Effector memory CD8-positive, alpha-beta T cell (primary cell): ENCODE measurements at places on chromosomes 5 and 9.

DNA sequence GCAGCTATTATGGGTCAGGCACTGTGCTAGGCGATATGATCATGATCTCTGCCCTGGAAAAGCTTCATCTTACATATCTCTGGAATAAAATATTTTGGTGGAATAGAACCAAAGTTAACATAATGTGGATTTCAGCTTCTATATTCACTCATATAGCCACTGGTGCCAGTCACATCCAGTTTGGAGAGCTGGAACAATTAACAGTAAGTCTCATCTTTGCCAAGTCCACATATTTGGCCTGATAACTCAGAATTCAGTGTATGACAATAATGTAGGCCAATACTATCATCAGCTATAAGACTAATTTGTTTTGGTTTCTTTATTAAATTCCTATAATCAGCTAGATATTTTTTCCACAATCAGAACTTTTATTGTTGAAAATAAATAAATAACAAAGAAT lies 5.9 kb upstream of the FAM13B start:
- H3K27ac ChIP-seq: no peak overlapping the region
- H3K27me3 ChIP-seq: no peaks in the 10 kb centered on the region
- peaks cover 5% of the 10 kb centered on the region for H3K4me1 ChIP-seq

DNA sequence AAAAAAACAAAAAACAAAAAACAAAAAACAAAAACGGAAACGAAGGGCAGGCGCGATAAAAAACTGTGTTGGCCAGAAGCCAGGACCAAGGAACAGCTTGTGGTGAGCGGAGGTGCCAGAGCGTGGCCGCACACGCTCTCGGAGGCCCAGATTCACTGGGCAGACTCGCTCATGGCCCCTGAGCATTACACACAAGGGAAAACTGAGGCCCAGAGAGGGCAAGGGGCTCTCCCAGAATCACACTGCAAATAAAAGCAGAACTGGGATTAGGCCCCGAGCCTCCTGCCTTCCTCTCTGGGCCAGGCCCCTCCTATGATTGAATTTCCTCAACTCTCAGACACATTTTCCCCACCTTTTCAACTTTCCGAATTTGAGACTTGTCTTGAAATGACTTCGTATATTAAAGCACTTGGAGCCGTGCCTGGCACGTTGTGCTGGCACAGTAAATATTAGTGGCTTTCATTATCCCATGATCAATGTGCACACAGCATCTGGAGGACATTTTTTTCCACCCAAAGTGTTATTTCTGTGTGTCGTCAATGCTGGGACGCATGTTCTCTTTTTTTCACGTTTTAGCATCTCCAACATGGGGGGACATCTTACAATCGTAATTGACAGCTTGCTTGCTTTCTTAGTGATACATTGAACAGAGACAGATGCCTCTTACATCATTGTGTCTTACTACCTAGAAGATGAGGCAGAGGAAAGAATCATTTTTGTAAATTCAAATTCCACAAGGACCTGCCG lies 7.4 kb downstream of the FIBCD1 start:
- no peak overlapping the region for H3K27ac ChIP-seq
- peaks cover 78% of the 10 kb centered on the region for H3K27me3 ChIP-seq
- H3K4me3 ChIP-seq: no peak overlapping the region
- peaks cover 3% of the 10 kb centered on the region for H3K36me3 ChIP-seq

DNA sequence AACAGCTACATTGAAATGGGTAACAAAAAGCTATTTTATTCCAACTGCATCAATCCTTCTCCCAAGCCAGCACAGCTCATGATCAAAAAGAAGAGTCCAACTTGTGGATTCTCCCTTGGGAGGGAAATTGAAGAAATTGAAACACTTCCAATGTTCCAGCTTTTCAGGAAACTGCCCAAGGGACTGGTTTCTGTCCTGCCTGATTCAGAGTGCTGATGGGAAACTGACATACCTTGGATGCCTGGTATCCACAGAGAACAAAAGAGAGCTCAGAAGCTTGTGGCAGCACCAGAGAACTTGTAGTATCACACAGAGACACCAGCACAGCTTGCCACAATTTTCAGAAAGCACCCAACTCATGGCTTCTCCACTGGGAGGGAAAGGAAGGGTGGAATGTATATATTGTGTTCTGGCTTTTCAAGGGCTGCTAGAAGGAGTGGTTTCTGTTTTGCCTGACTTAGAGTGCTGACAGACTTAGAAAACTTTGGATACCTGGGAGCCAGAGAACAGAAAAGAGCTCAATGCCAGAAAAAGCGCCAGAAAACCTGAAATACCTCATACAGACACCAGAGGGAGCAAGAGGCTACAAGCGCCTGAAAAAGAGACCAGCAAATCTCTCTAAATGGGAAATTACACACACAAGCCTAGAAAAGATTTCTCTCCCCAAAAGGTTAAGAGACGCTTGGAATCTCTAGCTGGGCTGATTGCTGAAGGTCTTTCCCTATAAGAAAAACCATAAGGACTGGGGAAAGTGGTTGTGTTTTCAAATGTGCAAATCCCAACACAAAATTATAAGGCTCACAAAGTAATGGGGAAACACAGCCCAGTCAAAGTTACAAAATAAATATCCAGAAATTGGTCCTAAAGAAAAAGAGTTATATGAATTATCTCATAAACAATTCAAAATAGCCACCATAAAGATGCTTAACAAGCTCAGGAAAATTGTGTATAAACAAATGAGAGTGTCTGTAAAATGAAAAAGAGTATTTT lies 178.8 kb downstream of the SPOCK1 start:
- peaks cover 26% of the 10 kb centered on the region for H3K27me3 ChIP-seq
- DNase-seq: peak; percentile 3
- H3K4me1 ChIP-seq: no peaks in the 10 kb centered on the region
- no peak overlapping the region for H3K4me3 ChIP-seq
- H3K27ac ChIP-seq: no peak overlapping the region

DNA sequence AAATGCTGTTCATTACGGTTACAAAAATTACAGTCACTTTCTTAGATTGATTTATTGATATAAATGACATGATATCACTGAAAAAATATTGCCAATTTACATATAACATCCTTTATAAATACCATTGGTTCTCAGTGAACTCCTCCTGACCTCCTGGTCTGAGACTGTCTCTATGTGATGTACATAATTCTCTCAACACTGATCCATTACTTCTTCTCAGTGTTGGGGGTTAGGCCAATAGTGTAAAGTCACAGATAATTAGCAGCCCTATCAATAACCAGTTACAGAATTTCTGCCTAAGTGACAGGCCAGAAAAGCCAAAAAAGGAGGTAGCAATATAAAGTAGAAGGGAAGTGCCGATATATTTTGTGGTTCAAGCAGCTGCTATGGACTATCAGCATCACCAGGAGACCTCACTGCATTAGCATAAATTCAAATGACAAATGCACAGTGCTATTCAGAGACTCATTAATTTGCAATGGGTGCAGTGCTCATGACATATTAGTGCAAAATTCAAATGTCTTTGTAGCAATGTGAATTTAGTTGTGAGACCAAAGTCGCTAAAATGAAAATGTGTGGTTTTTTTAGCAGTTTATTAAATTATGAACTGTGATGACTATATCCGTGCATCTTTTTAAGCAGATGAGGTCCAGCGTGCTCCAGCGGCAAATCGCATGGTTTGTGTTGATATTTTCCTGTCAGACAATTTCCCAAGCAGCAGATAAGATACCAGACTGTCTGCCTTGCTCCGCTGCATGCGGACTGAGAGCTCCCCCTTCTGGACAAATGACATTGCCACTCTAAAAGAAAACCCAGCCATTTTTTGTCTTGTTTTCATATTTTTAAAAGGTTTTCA lies 144.6 kb downstream of the CETN3 start:
- no peak overlapping the region for H3K4me3 ChIP-seq
- H3K27me3 ChIP-seq: no peaks in the 10 kb centered on the region
- H3K36me3 ChIP-seq: no peaks in the 10 kb centered on the region
- H3K4me1 ChIP-seq: no peaks in the 10 kb centered on the region
- DNase-seq: peak; percentile 6

DNA sequence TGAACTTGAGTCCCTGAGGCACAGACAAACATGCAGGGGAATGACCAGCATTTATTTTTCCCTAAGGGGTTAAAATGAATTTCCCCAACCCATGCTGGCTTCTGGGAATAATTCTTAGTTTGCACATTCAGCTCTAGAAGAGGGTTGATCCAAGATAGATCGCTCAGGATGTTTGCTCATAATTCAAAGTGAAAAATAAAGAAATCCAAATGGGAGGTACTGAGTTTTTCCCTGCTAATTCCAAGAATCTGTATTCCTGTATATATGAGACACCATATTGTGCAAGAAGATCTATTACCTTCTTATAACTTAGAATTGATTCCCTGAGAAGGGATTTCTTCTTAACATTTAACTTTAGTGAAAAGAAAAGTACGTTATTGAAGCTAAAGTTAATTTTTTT lies 96.2 kb downstream of the VCAN start:
- H3K36me3 ChIP-seq: peaks cover 3% of the 10 kb centered on the region
- H3K4me3 ChIP-seq: no peak overlapping the region
- H3K4me1 ChIP-seq: no peaks in the 10 kb centered on the region

GRCh38 chr5:175706499-175706898 lies 48.6 kb downstream of the HRH2 start:
- peaks cover 38% of the 10 kb centered on the region for H3K27me3 ChIP-seq
- no peak overlapping the region for H3K4me3 ChIP-seq
- peaks cover 3% of the 10 kb centered on the region for H3K36me3 ChIP-seq
- no peak overlapping the region for H3K27ac ChIP-seq
